NB4 (cell line): ENCODE measurements at places on chromosomes 1 and 21.

DNA sequence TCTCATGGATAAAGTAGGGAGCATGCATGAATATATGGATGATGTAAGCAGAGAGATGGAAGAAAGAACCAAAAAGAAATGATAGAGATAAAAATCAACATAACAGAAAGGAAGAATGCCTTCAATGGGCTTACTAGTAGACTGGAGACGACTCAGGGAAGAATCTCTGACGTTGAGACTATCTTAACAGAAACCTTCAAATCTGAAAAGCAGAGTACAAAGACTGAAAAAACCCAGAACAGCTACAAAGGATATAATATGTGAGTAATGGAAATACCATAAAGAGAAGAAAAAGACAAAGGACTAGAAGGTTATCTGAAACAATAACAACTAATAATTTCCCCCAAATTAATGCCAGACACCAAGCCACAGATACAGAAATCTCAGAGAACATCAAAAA lies 18.3 kb upstream of the SELP start:
- DNase-seq = no peak

DNA sequence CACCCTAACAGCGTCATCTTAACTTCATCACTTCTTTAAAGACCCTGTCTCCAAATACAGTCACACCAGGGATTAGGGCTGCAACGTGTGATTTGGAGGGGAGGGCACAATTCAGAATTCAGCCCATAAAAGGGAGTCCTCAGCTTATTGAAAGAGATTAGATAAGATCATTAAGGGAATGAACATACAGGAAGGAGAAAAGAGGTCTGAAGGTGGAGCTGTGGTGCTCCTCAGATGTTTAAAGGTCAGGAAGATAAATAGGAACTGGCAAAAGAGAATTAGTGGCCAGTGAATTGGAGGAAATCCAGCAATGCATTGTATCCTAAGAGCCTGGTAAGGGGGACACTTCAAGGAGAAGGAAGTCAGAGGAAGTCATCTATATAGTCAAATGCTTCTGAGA lies 113.5 kb downstream of the PROX1 start:
- DNase-seq = no peak

DNA sequence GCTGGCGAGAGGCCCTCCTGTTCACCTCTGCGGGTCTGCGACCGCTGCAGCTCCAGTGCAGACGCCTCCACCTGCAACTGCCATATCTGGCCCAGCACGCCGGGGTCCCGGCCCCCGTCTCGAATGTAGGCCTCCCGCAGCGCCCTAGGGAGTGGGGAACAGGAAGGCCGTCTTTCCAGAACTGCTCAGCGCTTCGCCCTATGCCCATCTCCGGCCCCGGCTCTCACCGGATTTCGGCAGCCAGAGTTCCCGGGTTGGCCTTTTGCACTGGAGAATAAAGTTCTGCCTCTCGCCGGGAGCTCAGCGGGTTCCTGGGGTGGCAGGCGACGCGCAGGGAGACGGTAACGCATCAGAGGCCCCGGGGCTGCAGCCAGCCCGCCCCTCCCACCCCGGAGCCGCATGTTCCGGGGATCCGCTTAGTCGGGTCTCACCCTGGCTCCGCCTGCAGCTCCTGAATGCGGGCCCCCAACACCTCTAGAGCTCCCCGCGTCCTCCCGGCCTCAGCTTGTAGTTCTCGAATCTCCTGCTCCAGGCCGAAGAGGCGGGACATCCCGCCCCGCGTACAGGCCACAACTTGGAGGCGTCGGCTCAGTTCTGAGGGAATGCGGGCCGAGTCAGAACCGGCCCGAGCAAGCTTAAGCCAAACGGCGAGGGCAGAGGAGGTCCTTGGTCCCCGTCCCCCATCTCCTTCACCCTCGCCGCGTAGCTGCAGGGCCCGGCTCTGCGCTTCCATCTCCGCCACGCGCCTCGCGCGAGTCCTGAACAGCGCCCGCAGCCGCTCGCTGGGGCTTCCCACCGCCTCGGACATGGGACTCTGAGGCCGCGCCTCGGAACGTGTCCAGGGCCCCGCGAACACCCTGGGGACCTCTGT lies 1.1 kb downstream of the CCDC17 start:
- DNase-seq = no peak

- DNase-seq = peak; percentile 71
Observed at GRCh38 chr1:206935491-206936067, 10.7 kb downstream of the PIGR start.

DNA sequence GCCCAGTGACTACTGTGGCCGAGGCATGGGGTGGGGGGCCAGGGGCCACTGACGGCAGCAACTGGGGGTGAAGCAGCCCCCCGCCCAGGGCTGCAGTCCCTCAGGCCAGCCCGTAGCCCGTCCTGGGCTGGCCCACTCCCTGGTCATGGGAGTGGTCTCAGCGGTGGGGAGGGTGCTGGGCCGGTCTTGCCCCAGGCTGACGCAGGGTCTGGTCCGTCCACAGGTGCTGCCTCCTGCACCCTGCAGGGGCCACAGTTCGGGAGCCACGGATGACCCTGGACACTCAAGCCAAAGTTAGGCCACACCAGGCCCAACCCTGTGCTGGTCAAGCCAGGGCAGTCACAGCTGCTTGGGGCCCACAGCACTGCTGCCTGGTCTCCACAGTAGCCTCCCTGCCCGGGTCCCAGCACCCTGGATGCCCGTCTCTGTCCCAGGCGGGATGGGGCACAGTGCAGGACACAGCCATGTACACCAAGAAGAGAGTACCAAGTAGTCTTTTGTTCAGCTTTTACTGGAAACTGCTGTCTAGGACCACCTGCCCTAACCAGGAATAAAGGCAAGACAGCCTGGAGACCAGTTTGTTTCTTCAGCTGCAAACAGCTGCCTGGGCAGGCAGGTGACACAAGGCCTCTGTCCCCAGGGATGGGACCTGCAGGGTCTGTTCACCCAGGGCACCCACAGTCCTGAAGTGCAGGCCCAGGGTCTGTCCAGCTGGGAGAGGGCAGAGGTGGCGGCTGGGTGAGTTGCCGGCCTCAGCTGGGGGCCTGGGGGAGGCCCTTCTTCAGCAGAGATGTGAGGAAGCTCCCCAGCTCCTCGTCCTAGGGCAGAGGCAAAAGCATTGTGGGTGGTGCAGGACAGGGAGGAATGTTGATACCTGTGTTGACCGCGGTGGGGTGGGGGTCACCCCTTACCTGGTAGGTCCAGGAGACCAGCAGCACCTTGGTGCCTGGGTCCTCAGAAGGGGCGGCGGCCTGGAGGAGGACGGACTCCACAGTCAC lies 3.0 kb downstream of the PUSL1 start:
- no peak for DNase-seq

DNA sequence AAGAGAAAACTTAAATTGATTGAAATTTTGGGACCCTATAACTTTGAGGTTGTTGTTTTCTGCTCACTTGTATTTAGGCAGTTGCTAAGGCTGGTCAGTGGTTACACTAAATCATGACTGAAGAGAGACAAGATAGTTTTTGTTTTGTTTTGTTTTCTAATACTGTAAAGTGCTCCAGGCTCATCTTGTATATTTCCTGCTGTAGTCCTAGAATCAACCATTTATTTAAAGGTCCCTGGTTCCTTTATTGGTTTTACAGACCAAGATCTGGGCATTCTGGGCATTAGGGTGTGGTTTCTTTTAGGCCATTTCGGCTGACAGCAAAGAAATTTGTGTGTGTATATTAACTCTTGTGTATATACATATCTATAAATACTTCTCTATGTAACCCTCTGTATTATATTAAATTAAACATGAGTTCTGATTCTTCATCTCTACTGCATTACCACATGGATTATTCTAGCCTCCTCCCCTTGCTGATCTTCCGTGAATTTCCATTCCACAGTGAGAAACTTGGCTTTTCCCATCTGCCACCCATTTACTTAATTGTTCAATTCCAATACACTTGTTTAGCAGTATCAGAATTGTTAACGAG lies 15.0 kb downstream of the SNX27 start:
- DNase-seq = no peak

- no peak for DNase-seq
Observed at GRCh38 chr1:152924191-152924590, 15.8 kb downstream of the IVL start.

GRCh38 chr1:206885341-206886060 lies 11.7 kb upstream of the IL24 start:
- no peak for DNase-seq

DNA sequence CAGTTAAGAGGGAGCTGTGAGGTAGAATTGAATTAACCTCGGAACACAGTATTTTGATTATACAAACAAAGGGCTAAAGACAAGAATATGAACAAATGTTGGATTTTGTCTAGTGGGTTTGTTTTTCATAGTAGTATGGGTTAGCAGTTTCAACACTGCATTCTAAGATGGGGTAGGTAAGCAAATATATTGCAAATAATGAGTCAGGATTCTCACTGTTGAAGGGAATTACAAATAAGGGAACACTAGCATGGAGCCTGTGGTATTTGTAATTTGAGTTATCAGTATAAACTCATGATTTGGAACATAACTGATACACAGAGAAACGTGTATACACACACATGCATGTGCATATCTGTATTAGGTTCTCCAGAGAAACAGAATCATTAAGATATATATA lies 44.5 kb downstream of the CD55 start:
- no peak for DNase-seq

DNA sequence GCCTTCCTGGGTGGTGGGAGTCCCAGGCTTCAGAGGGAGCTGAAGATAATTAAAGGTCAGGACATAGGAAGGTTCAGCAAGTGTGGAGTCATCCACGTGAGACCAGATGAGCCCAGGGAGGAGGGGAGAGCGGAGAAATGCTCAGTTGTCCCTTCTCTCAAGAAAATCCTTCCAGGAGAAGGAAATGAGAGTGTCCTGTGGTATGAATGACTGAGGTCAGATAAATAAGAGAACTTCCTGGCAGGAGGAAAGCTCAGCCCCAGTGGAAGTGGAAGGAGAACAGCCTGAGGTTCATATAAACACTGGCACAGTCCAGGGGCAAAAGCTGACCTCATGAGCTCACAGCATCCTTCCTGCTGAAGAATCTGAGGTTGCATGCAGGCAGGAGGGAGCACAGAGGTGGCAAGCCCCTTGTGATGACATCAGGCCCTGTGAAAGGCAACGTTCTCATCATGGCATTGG lies 97.6 kb downstream of the NAV1 start:
- no peak for DNase-seq

GRCh38 chr1:2132222-2133038 lies 62.1 kb downstream of the FAAP20 start:
- DNase-seq = peak; percentile 72

GRCh38 chr21:43937891-43938309 lies 72.9 kb downstream of the AGPAT3 start:
- DNase-seq = peak; percentile 28

DNA sequence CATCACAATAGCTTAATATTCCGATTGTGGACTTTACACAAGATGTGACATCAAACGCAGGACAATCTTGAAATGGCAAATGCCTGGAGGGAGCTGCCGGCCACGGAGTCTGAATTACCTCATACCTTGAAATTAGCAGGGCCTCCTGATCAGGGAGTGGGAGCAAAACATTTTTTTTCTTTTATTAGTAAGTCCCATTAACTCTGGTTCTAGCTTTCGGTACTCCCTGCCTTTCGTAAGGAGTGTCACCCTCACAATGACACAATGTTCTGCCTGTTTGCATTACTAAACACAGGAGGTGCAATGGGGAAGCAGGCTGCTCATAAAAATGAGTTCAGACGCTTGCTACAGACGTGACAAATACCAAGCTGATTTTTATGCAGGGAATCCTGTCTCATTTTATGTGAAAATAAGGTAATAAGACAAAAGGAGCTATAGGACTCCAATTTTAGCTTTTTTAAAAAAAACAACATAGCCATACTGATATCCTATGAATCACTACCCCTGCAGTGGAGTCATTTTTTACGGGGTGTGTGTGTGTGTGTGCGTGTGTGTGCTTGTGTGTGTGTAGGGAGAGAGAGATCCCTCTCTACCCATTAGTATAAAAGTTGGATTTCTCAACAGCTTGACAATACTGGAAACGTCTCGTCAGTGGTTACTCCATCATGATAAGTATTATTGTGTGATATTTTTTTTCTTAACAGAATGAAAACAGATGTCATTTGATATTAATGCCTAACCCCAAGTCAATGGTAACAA lies 205.1 kb upstream of the RUNX1 start:
- peak; percentile 53 for DNase-seq

GRCh38 chr1:161482610-161483009 lies 22.6 kb upstream of the FCGR2A start:
- DNase-seq = no peak
